H7 (cell line): ENCODE measurements at places on chromosomes 7 and 10. TPM values are rescaled to one million over a fixed set of nuclear protein-coding genes. Genes with fewer than 3 reads are reported as not detected.
A peak's percentile ranks its signal among the peaks of the same experiment; 100 is the strongest.

- DNase-seq: no peak
Measured at GRCh38 chr7:151660141-151660540, 140.4 kb upstream of the RHEB start.

DNA sequence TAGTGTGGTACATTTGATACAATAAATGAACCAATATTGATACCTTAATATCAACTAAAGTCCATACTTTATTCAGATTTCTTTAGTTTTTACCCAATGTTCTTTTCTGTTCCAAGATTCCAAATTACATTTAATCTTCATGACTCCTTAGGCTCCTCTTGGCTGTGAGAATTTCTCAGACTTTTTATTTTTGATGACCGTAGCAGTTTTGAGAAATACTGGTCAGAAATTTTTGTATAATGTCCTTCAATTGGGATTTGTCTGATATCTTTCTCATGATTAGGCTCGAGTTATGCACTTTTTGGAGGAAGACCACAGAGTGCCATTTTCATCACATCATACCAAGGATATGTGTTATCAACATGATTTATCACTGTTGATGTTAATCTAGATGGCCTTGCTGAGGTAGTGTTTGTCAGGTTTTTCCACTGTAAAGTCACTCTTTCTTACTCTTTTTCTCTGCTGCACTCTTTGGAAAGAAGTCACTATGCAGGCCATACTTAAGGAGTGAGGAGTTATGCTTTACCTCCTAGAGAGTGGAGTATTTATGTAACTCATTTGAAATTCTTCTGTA, 12.9 kb upstream of the ENTPD1 start:
- DNase-seq: no peak

Gene GRM3
- total RNA-seq: 0.10 and 0.30 TPM in 2 replicates

Gene NUDCD3
- 68.1 and 79.4 TPM in 2 replicates for total RNA-seq

GRCh38 chr7:35356495-35356894, 102.6 kb upstream of the TBX20 start:
- no peak for DNase-seq

DNA sequence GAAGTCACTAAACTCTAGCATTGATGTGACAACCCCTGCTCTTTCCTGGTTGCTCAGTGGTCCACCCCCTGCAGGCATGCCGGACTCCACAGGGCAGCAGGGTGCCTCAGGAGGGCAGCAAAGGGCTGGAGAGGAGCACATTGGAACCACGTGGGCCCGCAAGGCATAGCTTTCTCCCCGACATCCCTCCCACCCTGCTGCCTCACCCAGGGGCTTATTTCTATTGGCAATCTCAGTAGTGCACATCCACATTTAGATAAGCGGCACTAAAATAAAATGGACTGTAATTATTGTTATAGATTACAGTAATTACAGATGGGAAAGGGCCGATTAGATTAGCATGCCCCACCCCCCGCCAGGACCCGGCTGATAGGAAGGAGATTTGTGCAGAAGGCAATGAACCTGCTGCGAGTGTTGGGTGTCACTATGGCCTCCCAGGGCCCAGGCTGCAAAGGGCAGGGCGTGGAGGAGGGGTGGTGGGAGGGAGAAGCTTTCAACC, 580.1 kb downstream of the GRID1 start:
- DNase-seq: peak; percentile 54

- DNase-seq: peak; percentile 10
Measured at GRCh38 chr7:86949052-86949778, 110.2 kb downstream of the ELAPOR2 start.

DNA sequence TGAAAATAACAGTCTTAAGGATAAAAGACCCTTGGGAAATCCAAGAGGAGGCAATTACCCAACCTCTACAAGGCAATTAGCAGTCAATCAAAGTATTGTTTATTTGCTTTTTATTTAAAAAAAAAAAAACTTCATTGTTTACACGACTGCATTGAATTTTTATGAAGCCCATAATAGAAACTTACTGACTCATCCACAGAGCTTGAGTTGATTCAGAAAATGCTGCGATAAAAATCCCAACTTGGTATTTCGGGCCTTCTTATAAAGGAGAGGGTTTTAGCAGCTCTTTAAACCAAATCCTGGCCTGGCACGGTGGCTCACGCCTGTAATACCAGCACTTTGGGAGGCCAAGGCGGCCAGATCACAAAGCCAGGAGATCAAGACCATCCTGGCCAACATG, 69.2 kb upstream of the PALS2 start:
- no peak for DNase-seq

DNA sequence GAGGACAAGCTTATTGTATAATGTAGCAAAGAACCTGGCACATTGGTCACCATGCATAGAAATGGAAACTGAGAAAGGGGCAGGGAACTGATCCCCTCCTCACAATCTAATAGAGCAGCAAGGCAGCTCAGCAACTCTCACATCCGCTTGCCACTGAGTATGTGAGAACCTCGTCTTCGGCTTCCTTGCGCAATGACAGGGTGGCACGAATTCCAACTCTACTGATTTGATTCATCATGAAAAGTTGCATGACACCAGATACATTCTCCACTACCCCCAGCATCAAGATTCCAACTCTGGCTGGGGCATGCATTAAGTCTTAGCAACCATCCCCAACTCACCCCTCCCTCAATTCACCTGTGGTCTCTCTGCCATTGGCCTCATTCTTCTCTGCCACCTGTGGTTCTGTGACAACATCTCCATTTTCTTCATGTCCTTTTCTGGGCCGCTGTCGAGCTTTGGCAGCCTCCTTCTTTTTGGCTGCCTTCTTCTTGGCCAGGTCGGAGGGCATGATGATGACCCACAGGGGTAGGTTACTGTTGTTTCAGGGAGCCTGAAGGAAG, 976 bp downstream of the ABCF2 start:
- DNase-seq: no peak

GRCh38 chr7:44415510-44415909, 74.9 kb downstream of the NUDCD3 start:
- no peak for DNase-seq

DNA sequence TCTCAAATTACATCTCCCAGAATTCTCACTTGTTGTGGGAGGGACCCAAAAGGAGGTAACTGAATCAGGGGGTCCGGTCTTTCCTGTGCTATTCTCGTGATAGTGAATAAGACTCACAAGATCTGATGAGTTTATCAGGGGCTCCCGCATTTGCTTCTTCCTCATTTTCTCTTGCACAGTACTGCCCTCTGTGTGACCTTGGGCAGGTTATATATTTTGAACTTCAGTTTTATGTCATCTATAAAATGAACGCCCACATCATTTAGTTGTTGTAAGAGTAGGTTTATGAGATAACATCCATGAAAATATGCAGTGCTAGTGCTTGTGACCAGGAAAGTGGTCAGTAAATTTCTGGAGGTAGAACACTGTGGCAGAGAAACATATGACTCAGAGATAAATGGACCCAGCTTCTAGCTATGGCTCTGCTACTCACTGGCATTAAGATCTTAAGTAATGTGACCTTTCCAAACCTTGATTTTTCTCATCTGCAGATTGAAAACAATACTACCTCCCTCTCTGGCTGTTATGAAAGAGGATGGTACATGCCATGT, 44.3 kb downstream of the SCRN1 start:
- DNase-seq: no peak

DNA sequence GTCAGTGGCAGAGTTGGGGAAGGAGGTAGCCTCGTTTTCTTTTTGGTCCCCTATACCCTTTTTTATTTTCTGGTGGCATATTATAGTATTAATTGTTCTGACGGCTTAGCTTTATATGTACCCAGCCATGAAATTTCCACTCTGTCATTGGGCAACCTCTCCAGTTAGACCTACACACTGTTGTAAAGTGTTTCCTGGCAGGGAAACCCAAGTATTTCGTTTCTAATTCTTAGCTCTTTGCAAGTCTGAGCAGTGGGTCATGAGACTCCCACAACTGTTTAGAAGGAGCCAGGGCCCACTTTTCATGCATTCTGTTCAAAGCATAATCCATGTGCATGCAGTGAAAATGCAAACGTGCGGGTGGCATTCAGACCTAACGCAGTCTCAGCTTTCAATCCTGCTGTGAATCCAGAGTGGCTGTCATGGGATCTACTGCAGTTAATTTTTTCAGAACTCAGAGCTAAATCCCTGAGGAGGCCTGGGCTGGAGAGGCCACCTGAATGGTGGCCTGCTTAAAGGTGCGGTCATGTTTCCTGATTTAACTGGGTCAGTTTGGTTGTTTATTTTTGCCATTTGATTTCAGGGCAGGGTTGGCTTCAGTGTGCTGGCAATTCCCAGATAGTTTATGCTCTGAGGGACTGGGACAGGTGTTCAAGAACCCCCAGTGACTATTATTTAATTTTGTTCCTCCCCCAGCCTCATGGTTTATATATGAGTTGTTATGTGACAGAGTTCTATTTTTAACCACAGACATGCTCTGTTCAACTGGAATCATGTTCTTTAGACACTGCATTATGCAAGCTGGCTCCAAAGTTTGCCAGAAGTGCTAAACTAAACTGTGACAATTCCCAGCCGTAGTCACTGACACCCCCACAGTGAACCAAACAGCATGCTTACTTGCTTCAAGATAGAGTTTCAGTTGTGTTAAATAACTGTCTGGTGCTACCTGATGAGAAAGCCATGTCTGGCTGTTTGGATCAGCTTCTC, 27.4 kb upstream of the SYPL1 start:
- DNase-seq: no peak
